Activated CD4-positive, alpha-beta T cell treated with anti-CD3 and anti-CD28 coated beads, Interleukin-2, amount 10 ng/mL, durations not matched to agents 24 days and 14 days (primary cell): ENCODE measurements at places on chromosomes 4 and X. TPM values are rescaled to one million over a fixed set of nuclear protein-coding genes. Genes with fewer than 3 reads are reported as not detected.
A peak's percentile ranks its signal among the peaks of the same experiment; 100 is the strongest.

GRCh38 chr4:2451821-2452785, 16.8 kb upstream of the RNF4 start:
- H3K27me3 ChIP-seq = no peaks in the 10 kb centered on the region
- no peaks in the 10 kb centered on the region for H3K4me1 ChIP-seq
- H3K27ac ChIP-seq = no peak overlapping the region
- DNase-seq = no peak

GRCh38 chr4:3227878-3228675, 20.9 kb upstream of the MSANTD1 start:
- no peaks in the 10 kb centered on the region for H3K27me3 ChIP-seq
- H3K4me1 ChIP-seq = no peaks in the 10 kb centered on the region
- no peak for DNase-seq
- peaks cover 44% of the 10 kb centered on the region for H3K36me3 ChIP-seq
- no peak overlapping the region for H3K4me3 ChIP-seq

DNA sequence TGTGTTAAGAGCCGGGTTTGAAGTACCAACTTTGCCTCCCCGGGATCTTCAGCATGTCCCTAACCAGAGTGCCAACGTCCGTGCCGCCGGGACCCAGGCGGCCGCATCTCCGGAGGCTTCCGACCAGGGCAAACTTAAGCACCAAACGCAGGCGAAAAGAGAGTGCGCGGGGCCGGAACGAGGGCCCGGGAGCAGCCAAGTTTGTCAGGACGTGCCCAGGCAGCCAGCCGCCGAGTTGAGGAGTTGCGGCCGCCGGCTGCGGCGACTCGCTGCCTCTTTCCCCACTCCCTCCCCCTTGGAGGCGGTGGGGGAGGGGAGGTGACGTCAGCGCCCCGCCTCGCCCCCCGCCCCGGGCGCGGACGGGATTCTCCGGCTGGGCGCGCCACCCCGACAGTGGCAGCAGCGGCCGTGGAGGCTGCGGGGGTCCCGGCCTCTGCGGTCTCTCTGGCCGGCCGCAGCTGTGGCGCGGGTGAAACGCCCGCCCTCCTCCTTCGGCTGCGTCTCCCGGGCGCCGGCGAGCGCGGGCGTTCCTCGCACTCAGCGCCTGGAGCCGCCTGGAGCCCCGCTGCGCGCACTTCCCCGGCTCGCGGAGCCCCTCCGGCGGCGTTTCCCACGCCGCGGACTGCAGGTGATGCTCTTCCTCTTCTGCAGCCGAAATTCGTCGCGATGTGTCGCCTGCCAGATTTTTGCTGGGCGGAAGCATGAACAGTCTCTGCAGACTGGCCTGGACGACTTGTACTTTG, 2.9 kb upstream of the FAT1 start:
- H3K4me1 ChIP-seq = peaks cover 9% of the 10 kb centered on the region
- peak; percentile 58 for DNase-seq
- H3K4me3 ChIP-seq = no peak overlapping the region
- H3K27me3 ChIP-seq = peaks cover 47% of the 10 kb centered on the region

BEND4 gene
- 0.57 and 0.72 TPM in 2 replicates for total RNA-seq

SPACA5 gene
- not detected in 2 replicates for total RNA-seq

ALB gene
- not detected in 2 replicates for total RNA-seq
